ENCODE measurements at places on chromosomes 1 and 21.
A peak's percentile ranks its signal among the peaks of the same experiment; 100 is the strongest.

DNA sequence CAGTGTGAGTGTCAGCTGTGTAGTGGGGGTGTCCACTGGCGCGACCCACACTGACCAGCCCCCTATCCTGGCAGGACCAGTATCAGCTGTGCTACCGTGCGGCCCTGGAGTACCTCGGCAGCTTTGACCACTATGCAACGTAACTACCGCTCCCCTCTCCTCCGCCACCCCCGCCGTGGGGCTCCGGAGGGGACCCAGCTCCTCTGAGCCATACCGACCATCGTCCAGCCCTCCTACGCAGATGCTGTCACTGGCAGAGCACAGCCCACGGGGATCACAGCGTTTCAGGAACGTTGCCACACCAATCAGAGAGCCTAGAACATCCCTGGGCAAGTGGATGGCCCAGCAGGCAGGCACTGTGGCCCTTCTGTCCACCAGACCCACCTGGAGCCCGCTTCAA is 28.1 kb upstream of the KDM4A start:
- no peak for DNase-seq

DNA sequence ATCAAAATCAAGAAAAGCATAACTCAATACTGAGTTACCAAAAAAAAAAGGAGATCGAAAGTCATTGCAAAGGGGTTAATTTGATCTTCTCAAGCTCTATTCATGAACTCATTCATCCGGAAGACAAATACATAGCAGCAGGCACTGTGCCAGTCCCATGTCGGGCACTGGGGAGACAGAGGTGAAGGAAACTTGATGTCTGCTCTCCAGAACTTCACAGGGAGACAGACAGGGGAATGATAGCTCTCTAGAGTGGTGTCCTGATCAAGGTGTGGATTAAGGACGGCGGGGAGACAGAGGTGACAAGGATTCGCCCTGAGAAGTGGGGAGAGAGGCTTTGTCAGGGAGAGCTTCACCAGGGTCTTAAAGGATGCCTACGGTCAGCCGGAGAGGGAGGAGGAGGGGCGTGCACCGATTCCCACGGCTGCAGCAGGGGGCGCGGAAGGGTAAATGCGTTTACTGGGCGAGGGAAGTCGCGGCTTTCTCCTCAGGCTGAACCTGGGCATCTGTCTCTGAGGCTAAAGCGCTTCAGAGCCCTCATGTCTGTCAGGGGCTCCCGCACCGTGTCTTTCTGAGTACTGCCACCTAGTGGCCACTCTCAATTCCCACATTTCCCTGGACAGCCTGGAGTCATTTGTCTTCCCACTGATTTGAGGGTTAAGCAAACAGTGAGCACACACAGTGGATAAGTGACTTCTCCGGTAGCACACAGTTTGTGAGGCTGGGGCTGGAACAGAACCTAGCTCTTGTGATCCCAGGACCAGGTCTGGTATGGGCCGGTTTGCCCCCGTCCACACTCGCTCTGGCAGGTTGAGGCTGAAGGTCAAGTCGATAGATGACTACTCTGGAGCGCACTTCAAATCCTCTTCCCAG is 152.8 kb downstream of the TENT5C start:
- no peak for DNase-seq

DNA sequence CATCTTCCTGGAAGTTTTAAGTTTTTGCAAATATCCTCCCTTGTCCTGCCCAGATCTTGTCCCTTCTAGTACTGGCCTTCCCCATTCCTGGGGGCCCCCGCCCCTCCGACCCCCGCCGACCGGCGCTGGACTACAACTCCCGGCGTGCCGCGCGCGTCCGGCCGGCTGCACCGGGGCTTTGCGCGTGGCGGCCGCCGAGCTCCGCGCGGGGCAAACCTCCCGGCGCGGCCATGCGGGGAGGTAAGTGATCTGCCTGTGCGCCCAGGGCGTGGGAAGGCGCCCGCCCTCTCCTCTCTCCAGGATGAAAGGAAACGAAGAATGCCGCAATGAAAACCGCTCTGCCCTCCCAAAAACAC is 3.2 kb upstream of the SAMD13 start:
- DNase-seq = no peak

- no peak for DNase-seq
These were observed 15.9 kb upstream of the IFNAR1 start for GRCh38 chr21:33308586-33309490.

DNA sequence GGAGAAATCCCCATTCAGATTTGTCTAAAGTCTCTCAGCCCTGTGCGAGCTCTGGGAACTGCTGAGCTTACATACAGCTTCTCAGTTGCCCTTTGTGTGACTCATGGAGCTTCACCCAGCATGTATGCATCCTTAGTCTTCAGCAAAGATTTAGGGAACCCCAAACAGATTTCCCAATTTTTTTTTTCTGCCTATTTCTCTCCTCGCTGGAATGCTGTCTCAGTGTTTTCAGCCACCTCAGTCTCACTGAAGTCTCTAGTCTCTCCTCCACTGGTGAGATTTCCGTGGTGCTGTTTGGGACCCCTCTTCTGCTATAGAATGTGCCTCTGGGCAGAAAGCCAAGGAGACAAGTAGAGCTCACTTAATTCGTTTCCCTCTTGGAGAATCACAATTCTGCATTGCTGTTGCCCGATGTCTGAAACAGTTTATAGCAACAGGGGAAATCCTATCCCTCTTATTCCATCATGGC is 28.1 kb upstream of the TXLNA start:
- DNase-seq = peak; percentile 84

DNA sequence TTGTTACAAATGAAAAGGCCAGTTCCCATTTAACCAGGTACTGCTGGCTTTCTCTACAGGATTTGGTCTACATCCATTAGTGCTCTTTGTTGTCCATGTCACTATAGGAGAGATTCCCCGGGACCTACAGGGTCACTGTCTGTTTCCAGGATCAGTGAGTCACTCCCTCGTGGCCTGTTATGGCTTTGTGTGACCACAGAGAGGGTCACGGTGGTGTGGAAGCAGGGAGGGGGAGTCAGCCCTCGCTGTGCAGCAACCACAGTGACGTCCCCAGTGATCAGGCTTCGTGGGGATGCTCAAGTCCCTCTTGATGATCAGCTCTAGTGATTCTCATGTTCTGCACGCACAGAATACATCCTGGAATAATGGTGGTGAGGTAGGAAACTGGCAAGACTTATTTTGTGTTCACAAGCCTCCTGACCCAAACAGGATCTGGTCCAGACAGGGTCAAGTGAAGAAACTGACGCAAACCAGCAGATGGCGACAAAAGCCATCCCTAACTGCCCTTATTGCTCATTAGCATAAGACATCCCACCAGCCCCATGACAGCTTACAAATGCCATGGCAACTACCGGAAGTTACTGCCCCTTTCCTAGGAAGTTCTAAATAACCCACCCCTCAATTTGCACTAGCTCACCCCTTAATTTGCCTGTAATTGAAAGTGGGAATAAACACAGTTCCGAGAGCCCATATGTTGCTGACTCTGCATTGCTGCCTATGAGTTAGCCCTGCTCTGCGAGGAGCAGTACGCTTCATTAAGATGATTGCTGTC is 98.5 kb downstream of the DISC1 start:
- no peak for DNase-seq

DNA sequence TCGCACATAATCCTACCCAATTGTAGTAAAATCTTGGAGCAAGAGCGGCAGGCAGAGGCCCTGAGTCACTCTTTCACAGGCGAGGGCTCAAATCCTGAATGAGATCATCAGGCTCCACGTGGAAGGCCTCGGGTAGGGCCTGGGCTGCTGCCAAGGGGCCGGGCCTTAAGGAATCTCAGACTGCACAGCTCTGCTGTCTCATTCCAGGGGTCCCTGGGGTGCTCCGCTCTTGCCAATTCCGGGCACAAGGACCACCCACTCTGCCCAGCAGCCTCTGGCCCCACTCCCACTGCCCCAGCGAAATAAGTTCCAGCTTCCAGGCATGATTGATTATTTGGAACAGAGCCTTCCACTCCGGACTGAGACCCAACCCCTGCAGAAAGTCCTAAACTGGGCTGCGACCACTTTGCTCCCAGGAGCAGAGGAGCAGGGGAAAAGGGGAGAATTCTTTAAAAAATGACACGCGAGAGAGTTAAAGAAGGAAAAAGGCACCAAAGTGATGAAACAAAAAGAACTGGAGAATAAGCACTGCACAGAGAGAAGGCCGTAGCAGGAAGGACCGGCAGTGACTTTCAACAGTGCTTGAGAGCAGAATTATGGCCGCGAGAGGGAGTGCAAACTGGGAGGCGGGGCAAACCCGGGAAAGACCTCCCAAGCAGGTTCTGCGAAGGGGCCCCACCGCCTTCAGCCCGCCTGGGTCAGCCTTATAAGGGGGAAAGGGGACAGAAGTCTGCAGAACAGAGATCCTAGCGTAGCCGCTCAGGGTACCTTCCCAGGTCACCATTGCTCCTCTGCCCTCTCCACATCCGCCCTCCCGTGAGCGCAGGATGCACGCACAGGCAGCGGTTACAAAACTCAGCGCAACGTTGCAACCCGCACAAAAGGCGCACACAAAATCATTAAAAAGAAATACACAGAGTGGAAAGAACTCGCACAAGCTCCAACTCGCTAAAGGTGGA is 2.0 kb downstream of the ADAMTS1 start:
- no peak for DNase-seq

- no peak for DNase-seq
These were observed 11.5 kb upstream of the SLC2A7 start for GRCh38 chr1:9037476-9038337.

DNA sequence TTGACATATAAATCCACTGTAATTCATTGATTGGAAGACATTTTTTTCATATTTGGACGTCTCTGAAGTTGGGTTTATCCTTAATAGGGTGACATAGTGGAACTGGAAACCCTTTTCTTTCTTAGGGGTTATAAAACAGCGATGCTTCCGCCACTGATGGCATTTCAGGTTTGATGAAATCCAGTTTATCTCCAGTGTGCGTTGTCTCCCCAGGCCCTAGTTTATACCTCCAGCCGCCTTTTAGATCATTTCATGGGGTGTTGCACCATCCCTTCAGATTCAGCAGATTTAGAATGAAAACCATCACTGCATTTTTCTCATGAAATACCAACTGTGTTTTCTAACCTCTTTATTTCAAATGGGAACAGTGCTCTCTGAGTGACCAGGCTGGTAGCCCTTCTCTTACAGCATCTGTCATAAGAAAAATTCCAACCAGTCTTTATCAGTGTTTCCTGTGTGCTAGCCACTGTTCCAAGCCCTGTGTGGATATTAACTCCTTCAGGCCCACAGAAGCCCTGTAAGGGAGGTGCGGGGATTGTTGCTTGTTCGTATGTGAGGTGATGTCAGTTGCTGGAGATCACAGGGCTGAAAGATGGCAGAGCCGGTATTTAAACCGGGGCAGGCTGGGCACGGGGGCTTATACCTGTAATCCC is 19.0 kb downstream of the H6PD start:
- DNase-seq = no peak

DNA sequence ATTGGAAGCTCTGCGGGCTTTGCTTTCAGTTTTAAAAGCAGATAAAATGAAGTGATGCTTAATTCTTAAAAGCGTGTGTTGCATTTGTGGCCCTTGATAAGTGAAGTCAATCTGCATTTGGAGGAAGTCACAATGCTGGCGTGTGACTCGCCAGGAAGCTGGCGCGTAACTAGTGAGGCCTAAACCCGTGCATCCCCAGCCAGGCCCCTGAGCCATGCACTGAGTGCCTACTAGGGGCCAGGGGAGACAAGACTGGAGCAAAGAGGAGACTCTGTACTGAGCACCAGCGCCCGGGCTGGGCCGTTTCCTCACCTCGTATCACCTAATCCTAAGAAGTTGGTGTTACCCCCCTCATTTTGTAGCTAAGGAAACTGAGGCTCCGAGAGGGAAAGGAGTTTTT is 4.6 kb upstream of the DDOST start:
- DNase-seq = no peak

DNA sequence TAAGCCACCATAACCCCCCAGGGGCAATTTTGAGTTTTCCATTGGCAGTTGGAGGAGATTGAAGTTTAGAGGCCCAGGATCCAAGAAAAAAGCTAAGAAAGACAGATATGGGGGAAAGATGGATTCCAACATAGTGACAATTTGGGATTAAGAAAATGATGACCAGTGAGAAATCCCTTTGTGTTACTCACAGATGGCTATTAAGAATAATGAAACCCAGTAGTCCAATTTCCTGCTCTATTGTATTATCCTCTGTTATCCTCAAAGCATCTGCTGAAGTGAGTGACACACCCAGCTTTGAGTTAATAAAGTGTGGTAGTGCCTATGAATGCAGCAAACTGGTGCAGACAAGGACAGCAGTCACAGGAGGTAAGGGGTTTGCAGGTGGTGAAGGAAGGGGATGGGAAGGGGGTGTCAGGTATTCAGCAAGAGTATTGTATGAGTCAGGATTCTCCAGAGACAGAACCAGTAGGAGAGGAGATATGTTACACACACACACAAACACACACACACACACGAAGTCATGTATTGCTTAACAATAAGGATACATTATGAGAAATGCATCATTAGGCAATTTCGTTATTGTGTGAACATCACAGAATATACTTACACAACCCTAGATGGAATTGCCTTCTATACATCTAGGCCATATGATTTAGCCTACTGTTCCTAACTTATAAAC is 112.4 kb upstream of the VANGL1 start:
- DNase-seq = no peak

DNA sequence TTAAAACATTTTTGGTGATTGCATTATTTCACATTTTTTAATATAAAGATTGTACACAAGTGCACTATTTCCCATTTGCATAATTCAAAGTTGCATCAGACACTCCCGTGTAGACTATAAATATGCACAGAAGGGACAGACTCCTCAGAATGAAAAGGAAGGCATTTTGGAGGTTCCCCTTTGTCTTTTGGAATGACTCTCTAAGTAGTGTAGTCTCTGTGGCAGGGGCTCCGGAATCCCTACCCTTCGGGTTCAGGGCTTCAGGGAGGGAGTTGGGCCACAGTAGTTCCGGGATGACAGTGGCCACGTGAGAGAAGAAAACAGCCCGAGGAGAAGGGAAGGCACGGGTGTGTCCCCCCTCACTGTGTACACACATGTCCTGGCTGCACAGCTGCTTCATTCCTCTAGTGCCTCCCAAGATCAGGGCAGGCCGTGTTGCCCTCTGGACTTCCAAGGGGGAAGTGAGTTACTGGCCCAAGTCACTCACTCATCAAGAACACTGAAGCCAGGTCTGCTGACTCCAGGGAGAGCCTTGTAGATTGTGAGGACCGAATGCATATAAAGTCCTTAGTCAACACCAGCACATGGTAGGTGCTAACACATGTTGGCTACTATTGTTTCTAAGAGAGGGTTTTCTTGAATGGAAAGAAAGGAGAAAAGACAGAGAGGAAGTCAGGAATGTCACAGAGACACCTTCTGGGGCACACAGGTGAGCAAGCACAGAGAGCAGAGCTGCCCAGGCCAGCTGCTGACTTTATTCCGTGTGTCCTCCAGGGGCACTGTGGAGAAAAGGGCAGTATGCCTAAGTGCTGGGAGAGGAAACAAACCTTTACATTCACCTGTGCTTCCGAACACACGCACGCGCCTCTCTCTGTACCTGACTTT is 39.8 kb downstream of the LHX4 start:
- no peak for DNase-seq

GRCh38 chr1:85616364-85616705 is 35.8 kb downstream of the CCN1 start:
- DNase-seq = no peak

DNA sequence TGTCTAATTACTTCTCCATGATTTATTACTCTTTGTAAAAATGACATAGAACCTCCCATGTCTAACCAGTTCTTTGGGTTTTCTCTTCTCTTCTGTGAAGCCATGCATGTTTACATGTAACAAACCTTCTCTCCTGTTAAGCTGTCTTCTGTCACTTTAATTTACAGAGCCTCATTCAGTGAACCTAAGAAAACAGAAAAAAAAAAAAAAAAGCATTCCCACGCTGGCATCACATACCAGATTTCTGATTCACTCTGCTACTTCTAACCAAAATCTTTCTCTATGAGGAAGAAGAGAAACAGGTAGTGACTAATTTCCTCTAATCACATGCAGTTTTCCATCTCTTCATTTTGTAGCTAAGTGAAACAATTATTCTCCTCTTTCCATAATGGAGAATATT is 141.4 kb upstream of the CXADR start:
- DNase-seq = no peak
